ENCODE measurements at places on chromosomes 2 and 18.

DNA sequence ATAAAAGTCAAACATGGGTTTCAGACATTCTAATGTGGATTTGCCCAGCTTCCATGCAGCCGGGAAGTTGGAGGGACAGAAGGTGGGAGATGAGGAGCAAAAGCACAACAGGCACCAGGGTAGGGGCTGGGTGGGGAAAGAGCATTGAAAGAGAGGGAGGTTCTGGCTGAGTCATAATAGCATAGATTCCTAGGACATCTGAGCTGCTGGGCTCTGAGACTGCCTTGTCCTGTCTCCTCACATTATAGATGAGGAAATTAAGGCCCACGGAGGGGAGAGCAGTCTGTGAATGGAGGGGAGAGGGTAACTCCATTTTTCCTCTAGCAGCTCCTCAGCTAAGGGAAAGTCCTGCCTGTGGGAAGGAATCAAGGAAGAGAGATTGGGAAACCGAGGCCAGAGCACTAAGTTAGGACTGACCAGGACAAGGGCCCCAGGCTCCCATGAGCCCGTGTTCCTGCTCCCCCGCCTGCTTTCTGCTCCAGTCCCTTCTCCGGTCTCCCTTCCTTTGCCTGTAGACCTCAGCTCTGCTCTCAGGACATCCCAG, 26.2 kb downstream of the SH2D6 start:
- no peak for DNase-seq

DNA sequence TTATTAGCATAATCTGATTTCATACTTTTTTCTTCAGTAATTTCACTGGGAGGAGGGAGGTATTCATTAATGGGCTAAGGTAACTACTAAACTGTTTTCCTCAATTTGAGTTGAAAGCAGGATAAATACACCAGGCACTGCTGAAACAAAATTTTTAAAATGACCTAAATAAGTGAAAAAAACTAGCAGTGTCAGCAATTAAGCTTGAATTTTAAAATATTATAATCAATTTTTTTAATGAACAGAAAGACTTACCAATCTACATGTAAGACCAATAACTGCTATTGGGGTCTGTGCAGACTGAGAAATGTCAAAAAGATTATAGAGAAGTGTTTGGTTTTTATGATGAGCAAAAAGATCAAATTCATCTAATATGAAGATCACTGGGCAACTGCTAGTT, 68.4 kb downstream of the ORC4 start:
- no peak for DNase-seq

- DNase-seq: no peak
Observed at GRCh38 chr18:72161691-72162090, 382.5 kb downstream of the CBLN2 start.

GRCh38 chr2:84905181-84906107, at the start of gene TMSB10:
TSS of gene TMSB10 (plus strand) at chr2:84905656.
- peak; percentile 74 for DNase-seq

DNA sequence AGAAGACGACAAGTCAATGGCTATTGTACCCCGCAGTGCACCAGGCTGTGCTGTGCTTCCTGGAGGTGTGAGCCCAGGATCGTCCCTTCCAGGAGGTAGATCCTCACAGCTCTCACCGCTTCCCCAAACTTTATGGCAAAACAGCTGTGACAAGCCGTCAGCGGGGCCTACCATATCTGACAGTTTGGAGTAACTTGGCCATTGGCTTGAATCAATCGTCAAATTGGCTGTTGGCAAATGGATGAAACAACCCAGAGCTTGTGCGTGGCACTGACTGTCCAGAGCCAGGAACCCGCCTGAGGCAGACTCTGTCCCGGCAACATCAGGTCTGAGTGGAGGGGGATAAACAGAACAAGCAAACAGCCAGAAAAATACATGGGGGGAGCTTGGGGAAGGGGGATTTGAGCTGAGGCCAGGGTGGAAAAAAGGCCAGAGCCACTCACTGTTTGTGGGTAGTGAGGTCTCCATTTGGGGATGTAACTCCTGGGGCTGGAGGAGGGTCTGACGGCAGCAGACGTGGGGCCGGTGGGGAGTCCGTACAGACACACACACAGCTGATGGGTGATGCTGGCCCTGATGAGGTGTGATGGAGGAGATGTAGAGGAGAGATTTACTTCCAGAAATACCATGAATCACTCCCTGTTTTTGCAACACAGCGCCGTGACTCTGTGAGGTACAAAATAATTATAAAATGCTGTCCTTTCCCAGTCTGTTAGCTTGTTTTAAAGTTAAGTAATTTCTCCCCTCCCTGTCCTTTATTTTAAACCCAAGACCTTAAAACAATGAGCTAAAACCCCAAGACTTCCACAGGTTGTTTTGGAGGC, 174.8 kb downstream of the TWIST2 start:
- no peak for DNase-seq

- DNase-seq: no peak
Observed at GRCh38 chr2:219448099-219448775, 13.6 kb downstream of the SPEG start.

DNA sequence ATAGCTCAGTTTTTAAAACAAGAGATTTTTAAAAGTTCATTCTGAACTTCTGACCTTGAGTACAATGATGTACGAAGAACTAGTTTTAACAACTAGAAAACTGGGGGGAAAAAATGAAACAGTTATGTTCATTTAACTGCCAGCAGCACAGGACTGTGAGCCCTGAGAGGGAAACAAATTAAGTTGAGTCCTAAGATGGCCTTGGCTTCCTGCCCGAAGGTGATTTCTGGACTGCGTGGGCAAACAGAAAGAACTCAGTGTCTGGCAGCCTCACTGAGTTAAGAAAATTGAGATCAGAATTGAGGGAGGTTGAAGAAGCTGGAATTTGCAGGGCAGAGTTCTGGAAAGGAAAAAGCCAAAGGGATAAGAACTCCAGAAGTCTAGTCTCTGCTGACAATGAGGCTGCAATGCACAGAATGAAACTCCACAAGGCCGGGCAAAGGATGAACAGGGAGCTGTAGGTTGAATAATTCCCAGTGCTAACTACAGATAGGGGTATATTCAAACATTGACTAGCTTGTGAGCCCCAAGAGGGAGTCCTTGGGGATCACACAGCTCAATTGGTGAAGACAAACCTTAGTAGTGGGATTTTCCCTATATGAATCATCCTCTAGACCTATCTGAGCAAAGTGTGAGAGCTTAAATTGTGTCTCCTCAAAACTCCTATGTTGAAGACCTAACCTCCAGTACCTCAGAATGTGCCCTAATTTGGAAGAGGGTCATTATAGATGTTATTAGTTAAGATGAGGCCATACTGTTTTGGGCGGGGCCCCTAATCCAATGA, 13.1 kb upstream of the CRACDL start:
- no peak for DNase-seq

DNA sequence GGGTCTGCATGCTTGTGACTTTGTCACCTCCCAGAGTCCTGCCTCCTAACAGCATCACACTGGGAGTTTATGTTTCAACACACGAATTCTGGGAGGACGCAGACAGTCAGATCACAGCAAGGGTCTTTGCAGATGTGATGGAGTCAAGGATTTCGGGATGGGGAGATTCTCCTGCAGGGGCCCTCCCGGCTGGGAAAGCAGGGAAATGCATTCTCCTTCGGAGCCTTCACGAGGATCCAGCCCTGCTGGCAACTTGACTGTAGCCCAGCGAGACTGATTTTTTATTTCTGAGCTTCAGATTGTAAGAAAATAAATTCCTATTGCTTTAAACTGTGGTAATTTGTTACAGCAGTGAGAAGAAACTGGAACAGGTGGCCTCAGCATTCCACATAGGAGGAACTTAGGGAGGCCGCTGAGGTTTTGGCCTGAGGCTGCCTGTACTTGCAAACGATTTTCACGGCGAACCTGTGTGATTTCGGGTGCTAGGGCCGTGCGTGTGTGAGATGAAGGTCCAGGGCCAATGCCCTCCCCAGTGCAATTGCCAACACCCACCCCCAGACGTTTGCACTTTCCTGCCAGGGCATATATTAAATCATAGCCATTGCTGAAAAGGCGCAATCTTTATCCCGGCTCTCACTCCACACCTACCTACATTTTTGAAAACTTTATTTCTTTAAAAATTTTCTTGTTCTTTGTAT, 79.8 kb downstream of the ASB1 start:
- DNase-seq: no peak

GRCh38 chr2:27664154-27664574, 475 bp downstream of the SLC4A1AP start:
- DNase-seq: no peak

GRCh38 chr2:234753701-234754100, 198.1 kb upstream of the SH3BP4 start:
- DNase-seq: no peak

GRCh38 chr2:215644233-215644897, 208.5 kb upstream of the FN1 start:
- no peak for DNase-seq

DNA sequence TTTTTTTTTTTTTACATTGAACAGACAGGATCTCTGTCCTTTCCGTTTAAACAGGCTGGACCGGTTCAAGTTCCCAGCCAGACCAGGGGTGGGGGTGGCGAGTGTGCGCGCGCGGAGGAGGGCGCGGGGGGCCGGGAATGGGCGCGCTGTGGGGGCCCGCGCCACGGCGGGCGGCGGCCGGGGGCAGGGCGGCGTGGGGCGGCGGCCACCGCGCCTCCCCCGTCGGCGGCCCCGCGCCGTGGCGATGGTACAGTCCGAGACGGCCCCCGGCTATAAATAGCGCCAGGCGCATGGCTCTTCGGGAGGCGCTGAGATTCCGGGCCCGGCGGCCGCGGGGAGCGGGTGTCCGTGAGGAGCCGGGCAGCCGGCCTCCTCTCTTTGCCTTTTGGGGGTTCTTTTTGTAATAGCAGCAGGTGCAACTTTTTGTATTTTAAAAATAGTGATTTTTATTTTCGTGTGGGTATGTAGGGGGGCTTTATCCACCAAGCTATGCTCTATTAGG, 430 bp upstream of the CELF4 start:
- DNase-seq: no peak

DNA sequence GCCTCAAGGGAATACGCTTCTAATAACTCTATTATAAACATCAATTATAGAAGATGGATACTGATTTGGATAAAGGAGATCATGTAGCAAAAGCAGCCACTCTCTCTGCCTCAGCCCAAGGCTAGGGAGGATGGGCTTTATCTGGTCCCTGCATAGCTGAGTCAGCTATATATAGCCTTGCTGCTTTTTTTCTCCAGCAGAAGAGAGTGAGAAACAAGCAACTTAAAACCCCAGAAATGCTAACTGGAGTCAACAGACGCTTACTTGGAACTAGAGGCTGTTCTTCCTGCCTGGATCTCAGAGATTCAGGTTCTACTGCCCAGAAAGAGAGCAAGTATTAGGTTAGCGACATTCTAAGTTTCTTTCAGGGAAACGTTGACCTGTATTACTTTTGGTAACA, 426.7 kb upstream of the KLHL29 start:
- no peak for DNase-seq

- no peak for DNase-seq
Observed at GRCh38 chr2:235030936-235031335, 79.1 kb downstream of the SH3BP4 start.

- DNase-seq: peak; percentile 70
Observed at GRCh38 chr18:32920796-32921787, 148.3 kb upstream of the KLHL14 start.

DNA sequence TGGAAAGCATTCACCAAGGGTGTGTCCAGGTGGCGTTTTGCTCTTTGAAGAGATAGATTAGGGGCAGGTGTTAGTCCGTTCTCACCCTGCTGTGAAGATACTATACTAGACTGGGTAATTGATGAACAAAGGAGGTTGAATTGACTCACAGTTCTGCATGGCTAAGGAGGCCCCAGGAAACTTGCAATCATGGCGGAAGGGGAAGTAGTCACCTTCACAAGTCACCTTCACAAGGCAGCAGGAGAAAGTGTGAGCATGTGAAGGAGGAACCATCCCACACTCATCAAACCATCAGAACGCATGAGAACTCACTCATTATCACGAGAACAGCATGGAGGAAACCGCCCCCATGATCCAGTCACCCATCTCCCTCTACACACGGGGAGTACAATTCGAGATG, 135.7 kb upstream of the NFATC1 start:
- no peak for DNase-seq

GRCh38 chr2:100424277-100424875, 6.9 kb upstream of the CHST10 start:
- no peak for DNase-seq

DNA sequence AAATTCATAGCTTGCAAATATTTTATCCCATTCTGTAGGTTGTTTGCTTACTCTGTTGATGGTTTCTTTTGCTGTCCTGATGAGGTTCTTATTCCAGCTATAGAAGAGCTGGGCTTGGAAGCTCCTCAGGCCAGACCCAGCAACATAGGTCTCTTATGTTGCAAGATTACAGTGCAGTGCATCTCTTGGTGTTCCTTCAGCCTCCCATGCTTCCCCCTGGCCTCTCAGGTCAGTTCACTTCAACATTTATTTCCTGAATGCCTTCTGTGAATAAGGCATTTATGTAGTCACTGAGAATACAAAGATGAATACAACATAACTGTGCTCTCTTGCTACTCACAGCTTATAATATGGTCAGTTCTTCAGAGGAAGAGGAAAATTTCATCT, 179.0 kb upstream of the SLC39A10 start:
- DNase-seq: no peak

DNA sequence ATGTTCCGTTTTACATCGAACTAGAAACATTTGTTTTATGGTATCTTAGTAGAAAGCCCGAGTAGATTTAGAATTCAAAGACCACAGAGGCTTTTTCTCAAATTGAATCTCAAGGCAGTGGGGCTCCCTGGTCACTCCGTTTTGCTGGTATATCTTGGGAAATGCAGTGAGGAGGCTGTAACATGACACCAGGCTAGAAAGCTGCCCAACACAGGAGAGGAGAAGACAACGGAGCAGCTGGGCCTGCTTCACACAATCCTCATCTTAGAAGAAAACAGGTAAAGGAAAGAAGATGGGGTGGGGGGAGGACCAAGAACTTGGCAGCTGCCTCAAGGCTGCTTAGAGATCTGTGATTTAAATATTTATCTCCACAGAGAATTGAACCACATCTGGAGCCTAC, 38.3 kb upstream of the EPB41L3 start:
- DNase-seq: peak; percentile 21

DNA sequence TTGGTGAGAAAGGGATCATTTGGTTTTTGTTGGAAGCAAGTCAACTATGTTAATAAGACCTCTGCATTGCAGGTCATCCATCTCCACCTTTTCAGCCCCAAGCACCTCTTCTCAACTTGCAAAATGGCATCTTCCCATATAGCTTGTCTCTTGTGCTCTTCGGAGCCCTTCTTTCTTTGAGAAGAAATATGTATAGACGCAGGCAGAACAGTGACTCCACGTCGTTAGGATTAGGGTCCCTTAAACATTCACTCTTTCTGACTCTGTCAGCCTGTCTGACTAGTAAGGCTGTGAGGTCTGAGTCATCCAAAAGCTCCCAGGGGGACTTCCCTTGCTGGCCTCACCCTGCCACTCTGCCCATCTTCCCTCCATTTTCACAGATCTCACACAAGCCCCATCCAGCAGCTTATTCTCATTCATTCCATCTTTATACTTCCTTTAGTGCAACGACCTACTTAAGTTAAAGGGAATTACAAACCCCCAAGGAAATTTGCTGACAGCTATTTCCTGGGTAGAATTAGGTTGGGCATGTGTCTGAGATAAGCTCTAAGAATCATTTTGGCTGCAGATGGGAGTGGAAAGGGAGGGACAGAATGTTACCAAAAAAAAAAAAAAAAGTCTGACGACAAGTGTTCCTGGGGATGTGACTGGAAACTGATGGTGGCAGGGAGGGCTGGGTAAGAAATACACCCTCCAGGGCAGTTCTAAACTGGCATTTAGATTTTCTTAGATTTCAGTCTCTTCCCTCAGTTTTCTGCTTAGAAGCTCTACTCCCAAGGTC, 37.7 kb upstream of the MEX3C start:
- no peak for DNase-seq

GRCh38 chr2:86274918-86275275, 62.5 kb downstream of the REEP1 start:
- DNase-seq: no peak
